NCI-H2029 treated with DMSO at 0.1 percent for 48 hours (cell line): ENCODE measurements at places on chromosomes 6 and 20.

GRCh38 chr20:24488064-24488799 lies 18.8 kb downstream of the SYNDIG1 start:
- DNase-seq: peak; percentile 38

DNA sequence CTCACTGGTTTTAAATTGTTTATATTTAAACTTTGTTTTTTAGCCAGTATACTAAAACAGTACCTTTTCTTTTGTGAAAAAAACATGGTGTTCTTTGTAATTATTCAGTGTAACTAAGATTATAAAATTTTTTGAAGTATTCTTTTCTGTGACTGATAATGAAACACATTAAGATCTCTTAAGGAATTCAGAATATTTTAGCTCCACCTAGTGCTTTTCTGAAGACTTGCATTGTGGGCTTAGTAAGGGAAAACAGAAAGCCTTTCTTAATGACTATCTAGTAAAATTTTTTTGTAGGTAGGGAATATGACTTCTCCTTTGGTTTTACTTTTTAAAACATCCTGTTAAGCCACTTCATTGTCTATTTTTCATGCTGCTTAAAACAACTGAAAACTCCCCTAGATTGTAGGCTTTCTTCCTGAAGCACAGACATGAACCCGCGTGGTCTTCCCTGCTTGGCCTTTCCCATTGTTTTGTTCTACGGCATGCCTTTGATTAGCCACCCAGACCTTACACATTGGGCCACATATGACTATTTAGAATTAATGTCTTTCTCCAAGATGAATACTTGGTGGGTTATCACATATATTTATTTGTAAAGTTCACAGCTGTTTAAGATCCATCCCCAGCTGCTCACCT lies 72.1 kb downstream of the AFDN start:
- peak; percentile 58 for DNase-seq

GRCh38 chr6:168226902-168227318 lies 92.7 kb downstream of the DACT2 start:
- DNase-seq: no peak

DNA sequence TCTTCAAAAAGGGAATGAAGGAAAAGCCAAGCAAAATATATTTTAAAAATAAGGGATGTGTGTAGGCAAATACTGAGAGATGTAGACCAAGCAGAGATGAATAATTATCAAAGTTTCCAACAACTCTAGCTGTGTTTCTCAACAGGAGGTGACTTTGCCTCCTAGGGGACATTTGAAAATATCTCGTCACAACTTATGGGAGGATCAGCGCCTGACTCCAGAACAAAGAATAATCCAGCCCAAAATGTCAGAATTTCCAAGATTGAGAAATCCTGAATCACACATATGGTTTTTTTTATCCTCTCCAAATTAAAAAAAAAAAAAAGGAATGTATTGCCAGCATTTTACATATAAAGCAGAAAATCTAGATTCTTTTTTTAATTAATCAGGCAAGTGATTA lies 241.2 kb upstream of the ZFP64 start:
- DNase-seq: no peak

DNA sequence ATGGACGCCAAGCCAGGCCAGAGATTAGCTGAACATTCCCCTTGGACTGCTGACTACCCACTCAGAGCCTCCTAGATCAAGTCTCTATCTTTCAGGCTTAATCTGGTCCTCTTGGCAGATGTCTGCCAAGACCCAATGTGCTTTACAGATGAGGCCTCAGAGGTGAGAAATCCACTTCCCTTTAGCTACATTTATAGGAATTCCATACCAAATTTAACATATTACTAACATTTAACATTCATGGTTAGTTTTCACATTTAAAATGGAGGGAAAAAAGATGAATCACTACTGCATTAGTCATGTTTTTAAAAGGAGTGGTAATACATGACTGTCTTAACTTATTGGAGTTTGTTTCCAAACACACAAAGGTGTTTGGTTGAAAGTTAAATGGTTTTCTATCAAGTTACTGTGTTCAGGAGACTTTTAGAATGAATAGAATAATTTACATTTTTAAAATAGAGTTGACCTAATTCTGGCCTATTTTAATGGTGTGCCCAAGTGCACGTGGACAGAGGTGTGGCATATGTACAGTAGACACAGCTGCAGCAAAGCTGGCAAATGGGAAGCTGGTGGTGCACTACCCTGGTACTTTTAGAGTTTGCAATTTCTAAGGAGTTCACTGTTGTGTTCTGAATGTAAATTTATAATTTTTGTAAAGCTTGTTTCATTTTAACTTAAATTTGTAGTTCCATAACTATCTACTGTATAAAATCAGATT lies 41.9 kb upstream of the CALHM6 start:
- DNase-seq: no peak

DNA sequence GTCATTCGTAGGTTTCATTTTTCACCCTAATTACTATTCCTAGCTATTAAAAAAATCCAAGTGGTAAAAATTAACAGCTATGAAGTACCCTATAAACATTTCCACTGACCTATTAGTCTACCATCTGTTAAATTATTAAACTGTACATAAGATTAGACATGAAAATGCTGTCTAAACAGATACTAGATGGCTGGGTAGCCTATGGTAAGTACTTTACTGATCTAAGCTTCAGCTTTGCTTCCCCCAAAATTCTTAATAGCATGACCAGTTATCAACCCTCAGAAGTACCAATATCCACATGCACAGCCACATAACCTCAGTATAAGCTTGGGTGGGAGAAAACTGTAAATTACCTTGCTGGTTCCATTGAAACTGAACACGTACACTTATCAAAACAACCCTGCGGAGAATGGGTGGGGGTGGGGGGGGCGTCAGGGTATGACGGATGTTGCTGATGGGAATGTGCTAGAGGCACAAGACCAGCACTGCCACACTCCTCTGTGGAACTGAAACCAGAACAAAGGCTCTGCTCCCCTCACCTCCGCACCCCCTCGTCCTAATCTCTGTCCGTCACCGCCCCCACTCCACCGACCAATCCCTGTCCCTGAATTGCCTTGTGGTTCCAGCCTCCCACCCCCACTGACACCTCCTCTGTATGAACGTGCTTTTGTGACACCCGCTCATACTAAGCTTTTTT lies 45.3 kb downstream of the B4GALT5 start:
- DNase-seq: no peak

GRCh38 chr6:39793516-39793915 lies 1.3 kb downstream of the DAAM2 start:
- no peak for DNase-seq

DNA sequence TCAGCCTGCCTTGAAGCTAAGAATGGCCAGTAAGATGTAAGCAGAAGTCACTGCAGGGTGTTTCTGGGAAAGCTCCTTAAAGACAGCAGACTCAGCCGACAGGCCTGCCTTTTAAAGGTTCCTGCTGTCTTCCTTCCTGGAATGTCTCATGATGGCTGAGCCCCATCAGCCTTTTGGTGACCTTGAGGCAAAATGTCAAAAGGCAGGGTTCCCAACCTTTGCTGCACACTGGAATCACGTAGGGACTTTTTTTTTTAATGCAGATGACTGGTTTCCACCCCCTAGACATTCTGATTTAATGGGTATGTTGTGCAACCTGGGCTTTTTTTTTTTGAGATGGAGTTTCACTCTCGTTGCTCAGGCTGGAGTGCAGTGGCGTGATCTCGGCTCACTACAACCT lies 11.6 kb downstream of the MDGA1 start:
- DNase-seq: no peak

DNA sequence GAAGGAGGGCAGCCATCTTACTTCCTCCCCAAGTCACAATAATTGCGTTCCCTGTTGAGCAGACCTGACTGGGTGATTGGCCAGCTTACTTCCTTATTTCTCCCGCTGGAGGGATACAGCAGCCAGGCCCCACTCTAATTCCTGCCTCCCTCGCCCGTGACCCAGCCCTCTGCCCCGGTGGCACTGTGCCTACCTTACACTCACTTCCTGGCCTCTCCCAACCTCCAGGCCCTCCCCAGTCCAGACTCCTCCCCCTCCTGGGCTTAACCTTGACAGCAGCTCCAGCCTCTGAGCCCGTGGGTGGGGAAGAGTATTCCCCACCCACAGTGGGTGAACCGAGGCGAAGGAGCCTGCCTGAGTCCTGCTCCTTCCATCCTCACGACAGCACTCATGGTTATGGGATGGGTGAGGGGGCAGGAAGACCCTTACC lies 3.0 kb downstream of the BAK1 start:
- peak; percentile 15 for DNase-seq

DNA sequence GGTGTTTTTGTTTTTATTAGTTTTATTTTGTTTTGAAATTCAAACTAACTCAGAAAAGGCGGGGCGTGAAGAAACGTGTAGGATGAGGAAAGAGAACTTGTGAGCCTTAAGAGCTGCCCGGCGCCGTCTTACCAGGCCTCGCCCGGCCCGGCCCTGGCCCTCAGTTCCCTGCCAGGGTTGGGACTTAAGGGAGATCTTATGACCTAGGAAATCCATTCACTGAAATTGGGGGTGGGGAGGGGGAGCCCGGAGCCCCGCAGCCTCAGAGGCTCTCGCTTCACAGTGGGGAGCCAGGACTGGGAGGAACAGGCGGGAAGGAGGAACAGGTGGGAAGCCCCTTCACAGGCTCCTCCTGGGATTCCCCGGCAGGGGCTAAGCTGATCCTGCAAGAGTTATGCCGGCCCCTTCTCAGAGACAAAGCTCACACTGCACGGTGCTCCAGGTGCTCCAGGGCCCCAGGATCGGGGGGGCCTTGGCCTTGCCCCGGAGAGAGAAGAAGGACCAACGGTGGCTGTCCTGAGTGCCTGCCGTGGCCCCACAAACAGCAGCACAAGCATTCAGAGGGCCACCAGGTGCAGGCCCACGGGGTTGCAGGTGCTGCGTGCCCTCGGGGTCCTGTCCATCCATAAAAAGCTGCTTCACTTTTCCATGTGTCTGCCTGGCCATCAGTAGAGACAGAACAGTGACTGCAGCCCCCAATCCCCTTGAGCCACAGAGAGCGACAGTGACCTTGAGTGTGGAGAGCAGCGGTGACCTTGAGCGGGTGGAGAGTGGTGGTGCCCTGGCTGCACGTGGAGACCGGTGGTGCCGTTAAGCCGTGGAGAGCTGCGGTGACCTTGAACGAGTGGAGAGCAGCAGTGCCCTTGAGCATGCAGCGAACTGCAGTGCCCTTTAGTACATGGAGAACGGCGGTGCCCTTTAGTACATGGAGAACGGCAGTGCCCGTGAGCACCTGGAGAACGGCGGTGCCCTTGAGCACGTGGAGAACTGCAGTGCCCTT lies 152.7 kb downstream of the DLL1 start:
- no peak for DNase-seq

- no peak for DNase-seq
Observed at GRCh38 chr20:10652660-10653261, 21.0 kb downstream of the JAG1 start.

- DNase-seq: no peak
Observed at GRCh38 chr6:162721404-162721687, 6.2 kb downstream of the PRKN start.

DNA sequence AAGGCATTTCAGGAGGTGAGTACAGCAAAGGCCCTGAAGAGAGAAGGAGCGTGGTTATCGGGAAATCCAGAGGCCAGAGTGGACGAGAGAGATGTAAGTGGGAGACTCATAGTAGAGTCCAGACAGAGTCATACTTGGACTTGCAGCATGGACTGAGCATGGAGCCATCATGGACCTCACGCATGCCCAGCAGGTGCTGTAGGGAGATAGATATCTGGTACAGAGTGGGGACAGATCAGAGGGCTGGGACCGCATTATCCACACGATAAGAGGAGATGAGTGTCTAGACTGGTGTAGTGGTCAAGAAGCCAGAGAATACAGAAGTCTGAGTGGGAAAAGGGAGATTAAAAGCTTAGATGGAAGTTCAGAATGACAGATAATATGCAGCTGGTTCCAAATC lies 127.0 kb downstream of the TBC1D7 start:
- no peak for DNase-seq

- no peak for DNase-seq
Observed at GRCh38 chr6:80610846-80611245, 504.4 kb downstream of the BCKDHB start.

GRCh38 chr6:90428514-90428913 lies 131.9 kb upstream of the BACH2 start:
- DNase-seq: no peak

DNA sequence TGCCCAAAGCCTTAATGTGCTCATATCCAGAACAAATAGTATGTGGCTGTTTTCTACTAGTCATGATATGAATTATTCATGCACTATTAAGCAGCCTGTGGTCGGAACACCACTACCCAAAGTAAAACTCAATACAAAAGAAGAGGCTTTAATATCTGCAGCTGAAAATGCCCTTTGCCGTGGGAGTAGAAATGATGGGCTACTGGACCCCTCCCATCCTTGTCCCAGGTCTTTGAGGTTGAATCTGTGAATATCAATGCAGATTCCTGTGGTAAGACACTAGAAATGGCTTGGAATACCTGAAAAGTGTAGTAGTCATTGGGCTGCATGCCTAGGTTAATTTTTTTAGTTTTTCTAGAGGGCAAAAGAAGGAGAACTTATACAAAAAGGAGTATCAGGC lies 303.7 kb downstream of the TBC1D7 start:
- no peak for DNase-seq

- no peak for DNase-seq
Observed at GRCh38 chr6:30601436-30601814, 15.6 kb downstream of the PPP1R10 start.

- DNase-seq: no peak
Observed at GRCh38 chr6:155267411-155267810, 3.6 kb downstream of the CLDN20 start.

DNA sequence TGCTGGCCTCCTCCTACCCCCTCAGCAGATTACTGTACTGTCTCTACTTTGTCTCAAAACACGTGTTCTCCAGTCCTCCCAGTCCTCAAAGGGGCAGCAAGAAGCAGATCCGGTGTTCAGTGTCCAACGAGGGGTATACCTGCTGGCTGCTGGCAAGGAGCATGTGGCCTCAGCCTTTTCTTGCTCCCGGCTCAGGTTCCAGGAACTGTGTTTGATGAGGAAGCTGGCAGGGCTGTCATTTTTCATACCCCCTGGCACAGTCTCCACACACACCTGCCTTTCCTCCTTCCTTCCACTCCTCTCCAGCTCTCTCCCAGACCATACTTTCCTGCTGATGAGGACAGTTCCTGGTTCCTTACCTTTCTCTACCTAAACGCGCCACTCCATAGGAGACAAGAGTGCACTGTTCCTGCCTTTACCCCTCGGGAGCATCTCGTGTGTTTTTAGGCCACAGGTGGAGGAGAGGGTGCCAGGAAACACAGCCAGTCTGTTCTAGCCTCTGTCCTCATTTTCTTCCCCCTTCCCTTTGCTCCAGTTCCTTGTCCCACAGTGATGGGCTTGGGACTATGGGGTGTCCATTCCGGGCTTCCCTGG lies 77.2 kb downstream of the SSR1 start:
- peak; percentile 98 for DNase-seq
